ENCODE measurements at places on chromosomes 11 and 22.
A peak's percentile ranks its signal among the peaks of the same experiment; 100 is the strongest.

DNA sequence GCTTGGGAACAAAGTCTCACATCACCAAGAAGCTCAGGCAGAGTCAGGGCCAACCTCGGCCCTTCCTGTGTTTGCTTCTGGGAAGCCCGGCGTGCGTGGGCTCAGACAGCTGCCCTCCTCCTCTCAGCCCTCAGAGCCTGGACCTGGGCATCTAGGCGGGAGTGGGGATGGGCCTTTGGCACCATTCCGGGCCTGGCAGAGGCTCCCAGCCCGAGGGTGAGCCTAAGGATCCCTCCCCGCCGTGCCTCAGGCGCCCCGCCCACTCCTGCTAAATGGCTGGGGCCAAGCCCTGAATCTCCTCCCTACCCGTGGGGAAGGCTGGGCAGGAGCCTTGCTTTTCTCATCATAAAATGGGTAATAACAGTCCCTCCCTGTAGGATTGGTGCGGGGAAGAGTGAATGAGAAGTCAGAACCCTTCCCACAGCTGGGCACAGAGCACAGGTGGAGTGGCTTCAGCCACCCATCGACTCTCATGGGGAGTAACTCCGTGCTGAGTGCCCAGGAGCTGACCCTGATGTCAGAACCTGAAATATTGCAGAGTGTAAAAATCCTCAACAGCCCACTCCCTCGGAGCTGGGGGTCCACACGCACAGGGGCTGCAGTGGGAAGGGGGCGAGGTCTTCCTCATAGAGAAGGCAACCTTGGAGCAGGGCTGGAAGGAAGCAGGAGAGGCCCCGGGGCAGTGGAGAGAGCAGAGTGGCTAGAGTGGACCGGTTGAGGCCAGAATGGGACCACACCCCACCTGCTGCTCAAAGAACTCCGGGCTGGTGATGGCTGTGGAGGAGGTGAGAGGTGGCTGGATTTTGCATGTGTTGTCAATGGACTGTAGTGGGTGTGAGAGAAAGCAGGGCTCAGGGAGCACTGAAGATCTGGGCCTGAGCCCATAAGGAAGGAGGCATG lies 18.8 kb upstream of the CDKN1C start:
- DNase-seq = no peak

GRCh38 chr11:1858576-1858975 lies 5.7 kb downstream of the LSP1 start:
- no peak for DNase-seq

GRCh38 chr11:125435461-125436238 lies 60.4 kb downstream of the FEZ1 start:
- DNase-seq = no peak

GRCh38 chr22:19085233-19085718 lies 36.9 kb downstream of the DGCR2 start:
- no peak for DNase-seq

DNA sequence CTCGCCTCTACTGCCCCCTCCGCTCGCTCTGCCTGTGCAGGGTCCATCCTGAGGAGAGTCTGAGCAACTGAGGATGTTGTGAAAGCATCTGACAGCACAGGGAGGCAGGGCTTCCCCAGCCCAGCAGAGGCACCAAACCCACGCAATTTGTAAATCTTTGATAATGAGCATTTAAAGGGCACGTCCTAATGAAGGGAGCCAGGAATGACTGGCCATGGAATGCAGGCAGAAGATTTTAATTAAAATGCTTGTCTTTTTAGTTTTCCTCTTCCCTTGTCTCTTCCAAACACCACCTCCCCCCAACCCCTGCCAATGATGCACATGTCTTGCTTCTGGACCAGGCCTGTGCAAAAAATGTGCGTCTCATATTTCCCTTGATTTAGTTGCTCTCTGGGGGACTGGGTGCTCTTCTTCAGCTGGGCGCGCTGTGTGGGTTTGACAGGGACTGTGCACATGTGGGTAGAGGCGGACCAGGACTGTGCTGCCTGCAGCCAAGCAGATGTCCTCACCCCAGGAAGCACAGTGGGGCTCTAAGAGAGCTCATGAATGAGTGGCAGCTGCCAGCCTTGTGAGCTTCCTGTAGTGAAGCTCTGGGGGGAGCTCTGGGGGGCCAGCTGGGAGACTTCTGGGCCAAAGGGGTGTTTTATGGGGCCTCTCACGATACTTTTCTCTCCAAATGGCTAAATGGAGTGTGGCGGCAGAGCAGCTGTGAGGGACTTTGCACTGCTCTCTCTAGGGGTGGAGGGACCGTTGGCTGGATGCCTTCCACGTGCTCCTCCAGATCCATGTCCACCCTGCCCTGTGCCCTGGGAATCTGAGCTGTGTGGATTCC lies 273.5 kb downstream of the ST3GAL4 start:
- no peak for DNase-seq

- DNase-seq = no peak
These were observed 3.4 kb downstream of the GRK2 start for GRCh38 chr11:67269401-67270255.

- DNase-seq = no peak
These were observed 156.7 kb upstream of the PLET1 start for GRCh38 chr11:112417339-112417738.

DNA sequence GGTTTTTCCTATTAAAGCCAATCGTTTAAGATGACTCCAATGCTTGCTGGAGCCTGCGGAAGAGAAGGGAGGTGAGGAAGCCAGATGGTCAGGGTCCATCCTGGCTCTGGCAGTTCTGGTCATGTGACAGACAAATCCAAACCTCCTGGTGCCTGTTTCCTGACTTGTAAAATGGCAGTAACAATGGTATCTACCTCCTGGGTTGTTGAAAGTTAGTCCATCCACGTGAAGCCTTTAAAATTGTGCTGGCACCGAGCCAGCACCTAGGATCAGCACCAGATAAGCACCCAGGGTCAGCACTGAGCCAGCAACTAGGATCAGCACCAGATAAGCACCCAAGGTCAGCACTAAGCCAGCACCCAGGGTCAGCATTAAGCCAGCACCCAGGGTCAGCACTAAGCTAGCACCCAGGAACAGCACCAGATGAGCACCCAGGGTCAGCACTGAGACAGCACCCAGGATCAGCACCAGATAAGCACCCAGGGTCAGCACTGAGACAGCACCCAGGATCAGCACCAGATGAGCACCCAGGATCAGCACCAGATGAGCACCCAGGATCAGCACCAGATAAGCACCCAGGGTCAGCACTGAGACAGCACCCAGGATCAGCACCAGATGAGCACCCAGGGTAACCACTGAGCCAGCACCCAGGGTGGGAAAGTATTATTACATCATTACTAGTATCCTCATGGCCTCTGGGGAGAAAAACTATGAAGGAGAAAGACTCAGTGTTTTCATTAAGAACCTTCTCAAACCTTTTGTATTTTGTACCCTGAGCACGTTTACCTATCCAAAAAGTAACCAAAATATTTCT lies 17.2 kb downstream of the KIAA0930 start:
- no peak for DNase-seq

DNA sequence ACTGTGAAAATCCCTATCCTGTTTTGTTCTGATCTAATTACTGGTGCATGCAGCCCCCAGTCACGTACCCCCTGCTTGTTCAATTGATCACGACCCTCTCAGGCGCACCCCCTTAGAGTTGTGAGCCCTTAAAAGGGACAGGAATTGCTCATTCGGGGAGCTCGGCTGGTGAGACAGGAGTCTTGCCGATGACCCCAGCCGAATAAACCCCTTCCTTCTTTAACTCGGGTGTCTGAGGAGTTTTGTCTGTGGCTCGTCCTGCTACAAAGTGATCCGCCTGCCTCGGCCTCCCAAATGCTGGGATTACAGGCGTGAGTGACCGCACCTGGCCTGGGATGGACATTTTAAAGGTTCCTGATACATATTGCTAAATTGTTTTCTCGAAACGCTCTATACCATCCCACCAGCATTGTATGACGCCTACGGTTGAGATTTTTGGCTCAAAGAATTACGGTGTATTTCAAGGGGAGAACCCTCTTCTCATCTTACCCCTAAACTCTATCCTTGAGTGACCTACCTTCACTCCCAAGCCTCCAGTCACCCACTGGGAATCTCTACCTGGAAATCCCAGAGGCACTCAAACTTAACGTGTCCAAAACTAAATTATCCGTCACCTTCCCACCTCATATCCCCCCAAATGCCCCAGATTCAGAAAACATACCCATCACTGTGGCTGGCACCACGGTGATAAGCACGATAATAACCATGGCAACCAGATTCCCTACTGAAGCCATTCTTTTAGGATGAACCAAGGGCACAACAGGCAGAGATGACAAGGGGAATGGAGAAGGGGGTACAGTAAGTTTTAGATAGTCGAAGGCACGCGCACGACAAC lies 789 bp upstream of the POLA2 start:
- DNase-seq = no peak

GRCh38 chr11:83302151-83302550 lies 16.0 kb upstream of the CCDC90B start:
- no peak for DNase-seq

DNA sequence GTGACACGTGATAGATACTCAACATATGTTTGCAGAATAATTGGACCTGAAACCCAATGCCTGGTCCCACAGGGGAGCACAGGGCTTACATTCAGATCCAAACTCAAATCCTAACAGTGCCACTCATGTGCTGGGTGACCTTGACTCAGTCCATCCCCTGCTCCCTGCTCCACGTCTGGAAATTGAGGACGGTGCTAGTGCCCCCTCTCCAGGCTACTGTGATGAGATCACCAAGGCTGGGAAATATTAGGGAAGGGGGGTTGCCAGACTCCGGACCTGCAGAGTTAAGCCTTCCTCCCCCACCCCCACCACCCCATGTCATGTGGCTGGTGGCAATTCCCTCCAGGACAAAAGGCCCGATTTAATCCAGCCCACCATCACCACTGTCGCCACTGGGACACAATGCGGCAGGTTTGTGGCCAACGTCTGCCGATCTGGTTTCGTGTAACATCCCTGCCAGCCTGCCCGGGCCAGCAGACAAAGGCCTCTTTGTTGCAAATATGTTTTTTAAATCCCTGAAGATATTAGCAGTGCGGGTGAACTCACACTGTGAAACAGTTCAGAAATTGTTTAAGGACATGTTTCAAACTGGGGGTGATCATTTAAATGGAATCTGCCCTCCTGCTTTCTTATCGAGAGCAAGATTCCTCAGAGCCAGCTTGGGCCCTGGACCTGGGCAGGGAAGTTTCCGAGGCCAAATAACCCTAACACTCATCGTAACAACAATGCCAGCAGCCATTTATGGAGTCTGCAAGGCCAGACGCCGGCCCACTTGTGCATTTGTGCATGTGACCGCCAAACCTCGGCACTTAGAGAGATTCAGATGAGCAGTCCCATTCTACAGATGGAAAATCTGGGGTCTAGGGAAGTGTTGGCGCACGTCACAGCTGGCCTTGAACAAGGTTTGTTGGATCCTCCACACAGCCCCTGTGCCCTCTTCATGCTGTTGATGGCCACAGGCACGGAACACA lies 19.6 kb upstream of the MN1 start:
- no peak for DNase-seq

DNA sequence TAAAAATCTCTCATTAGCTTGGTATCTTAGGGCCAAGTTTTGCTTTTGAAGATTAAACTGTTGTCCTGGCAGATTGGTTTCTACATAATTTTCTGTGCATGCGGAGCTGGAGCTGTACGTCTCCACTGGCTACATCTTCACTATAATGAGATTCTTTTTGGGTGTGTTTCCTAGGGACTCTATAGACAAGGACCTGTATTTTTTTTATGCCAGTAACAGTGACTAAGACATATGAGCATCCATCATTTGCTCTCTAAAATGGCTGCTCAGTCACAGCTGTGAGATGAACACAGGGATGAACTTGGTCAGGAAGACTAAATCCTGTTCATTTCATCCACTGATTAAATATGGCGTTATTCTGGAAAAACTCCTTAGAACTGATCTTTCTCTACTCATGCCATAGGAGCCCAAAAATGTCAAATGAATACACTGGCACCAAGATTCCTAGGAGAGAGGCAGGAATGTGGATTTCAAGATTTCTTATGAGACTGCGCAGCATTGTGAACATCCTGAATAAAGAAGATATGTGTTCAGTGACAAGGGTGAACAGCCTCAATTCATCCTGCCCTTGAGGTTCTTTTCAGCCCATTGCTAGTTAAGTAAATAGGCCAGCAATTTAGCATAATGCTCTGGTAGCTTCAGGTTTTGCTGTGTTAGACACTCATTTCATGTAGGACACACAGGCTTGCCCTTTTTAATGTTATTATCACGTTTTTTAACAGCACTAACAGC lies 168.2 kb downstream of the NCAM1 start:
- DNase-seq = no peak

DNA sequence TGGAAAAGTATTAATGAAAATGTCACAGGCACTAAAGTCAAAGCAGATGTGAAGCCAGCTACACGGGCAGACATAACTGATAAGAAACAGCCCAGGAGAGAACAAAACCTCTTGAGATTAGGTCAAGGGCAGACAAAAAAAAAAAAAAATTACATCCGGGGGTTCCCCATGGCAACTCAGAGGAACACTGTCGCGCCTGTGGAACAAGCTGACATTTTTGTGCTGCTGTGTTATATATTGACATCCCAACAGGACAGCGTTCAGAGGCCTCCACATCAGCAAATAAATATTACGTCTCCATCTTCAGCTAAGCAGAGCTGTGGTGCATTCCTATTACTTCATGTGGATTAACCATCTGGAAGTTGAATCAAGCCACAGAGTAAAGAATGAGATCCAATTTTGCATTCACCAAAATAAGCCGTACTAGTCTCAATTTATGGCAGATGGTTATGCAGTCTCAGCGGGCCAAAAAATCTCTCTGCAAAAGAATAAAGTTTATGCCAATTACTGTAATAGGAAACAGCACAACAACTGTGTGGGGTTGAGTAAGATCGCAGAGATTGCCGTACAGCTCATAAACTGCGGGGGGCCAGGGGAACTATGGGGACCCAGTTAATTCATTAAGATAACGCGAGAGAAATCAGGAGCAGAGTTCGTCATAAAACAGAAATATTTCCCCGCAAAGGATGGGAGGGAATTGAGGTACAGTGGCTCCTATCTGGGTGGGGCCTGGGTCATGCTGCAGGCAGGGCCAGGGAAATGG lies 41.3 kb upstream of the MN1 start:
- DNase-seq = no peak

DNA sequence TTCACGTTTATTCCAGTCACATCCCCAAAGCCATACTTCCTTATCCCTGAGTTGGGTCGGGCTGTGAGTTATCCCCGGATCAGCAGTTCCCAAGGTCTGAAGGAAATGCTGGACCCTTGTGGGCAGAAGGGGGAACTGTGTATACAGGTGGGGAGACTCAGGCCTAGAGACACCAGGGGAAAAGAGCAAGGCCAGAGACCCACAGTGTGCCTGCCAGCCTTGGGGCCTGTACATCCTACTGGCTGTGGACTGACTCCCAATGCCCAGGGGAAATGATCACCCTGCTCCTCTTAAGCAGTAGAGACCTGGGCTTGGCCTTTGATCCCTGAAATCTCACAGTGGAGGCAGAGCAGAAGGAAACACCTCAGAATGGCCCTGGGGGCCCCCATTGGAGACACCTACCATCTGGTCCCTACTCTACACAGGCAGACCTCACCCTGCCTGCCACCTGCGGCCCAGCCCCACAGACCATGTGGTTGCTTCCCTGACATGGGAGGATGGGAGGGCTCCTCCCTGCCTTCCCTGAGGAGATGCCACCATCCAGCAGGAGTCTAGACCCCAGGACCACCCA lies 1.3 kb downstream of the SELENOM start:
- DNase-seq = no peak

- DNase-seq = no peak
These were observed 88.1 kb upstream of the IGLL5 start for GRCh38 chr22:22799561-22799960.

- no peak for DNase-seq
These were observed 17.2 kb downstream of the KREMEN1 start for GRCh38 chr22:29090039-29090438.

GRCh38 chr11:2444821-2445745 lies at the start of gene KCNQ1:
Gene KCNQ1, plus strand, starts transcription at chr11:2445008. Its CDS starts 91 bp downstream, at chr11:2445099.
- DNase-seq = peak; percentile 58
